ENCODE measurements at places on chromosomes 11 and 22.

DNA sequence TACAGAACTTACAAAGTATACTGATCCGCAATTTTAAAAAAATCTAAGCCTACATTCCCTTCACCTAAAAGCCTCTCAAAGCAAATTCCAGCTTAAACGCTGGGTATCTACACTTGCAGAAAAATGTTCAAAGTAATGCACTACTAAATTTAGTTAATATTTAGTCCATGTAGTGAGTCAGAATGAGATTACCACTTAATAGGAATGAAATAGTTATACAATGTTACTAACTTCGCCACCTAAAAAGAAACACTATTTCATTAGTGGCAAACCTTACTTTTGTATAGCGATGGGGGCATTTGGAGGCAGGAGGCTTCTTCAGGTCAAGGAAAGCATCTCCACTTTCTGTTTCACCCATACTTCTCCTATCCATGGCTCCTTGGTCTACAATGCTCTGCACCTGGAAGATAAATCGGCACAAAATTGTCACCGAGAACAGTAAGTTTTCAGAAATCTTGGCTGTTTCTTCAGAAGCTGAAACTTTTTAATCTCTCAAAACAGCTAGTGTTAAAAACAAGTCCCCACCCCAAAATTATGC, 1.2 kb downstream of the EIF4ENIF1 start:
- DNase-seq: no peak

DNA sequence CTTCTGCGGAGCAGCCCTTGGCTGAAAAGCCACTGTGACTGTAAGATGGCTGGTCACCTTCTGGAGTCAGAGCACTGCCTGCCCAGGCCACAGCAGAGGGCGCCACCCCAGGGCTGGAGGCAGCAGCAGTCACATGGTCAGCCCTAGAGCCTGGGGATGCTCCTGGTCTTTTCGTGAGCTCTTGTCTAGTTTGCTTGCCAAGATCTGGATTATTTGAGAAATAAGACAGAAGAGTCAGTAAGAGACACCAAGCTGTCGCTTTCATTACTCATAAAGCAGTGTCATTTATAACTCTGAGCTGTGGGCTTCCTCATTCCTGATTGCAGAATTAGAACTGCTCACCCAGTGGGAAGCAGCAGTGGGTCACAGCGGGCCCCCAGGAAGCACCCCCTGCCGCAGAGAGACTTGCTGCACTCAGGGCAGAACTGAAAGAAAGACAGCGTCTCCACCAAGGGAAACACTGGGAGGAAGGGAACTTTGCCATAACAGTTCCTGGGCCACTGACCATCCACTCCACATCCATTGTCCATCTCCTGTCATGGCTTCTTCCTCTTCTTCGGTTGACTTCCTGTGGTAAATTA, 56.7 kb downstream of the PPP6R2 start:
- DNase-seq: no peak

DNA sequence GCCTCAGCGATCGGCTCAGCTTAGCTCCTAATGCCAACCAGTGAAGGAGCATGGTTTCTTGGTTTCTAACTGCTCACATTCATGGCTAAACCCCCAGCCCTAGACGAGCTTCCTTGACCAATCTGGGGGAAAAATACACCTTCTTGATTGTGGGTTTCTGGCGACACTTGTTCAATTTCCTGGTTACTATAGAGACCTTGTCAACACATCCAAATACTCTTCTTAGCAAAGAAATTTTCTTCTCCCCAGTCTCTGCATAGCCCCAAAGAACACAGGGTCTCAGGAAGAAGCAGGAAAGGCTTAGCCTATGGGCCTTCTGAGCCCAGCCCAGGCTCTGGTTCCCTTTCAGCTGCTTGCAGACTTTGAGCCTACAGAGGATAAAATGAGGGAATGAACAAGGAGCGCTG, 88.5 kb upstream of the SYT13 start:
- DNase-seq: no peak

- DNase-seq: no peak
Measured at GRCh38 chr11:36023922-36024321, 80.1 kb downstream of the LDLRAD3 start.

DNA sequence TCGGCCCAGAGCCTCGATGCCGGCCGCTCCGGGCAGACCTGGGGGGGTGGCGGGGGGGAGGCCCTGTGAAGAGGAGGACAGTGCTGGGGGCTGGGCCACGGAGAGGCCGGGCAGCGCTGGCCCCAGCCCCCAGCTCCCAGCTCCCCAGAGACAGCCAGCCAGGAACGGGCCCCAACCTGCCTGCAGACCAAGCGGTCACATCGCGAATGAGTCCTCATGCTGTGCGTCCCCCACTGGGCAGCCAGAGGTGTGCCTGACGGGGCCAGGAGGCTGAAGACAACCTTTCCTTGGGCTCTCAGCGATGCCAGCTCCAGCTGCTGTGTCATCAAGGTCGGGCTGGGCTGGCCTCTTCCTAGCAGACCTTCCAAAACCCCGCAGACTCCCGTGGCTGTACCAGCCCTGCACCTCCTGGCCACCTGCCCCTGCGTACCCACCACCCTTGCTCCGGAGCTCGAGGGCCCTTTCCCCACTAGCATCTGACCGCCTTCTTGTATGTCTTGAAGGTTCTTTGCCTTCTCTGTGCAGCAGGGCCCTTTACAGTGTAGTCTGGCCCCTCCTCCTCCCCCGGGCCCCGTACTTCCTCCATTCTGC, 88.4 kb downstream of the CDKN1C start:
- no peak for DNase-seq

DNA sequence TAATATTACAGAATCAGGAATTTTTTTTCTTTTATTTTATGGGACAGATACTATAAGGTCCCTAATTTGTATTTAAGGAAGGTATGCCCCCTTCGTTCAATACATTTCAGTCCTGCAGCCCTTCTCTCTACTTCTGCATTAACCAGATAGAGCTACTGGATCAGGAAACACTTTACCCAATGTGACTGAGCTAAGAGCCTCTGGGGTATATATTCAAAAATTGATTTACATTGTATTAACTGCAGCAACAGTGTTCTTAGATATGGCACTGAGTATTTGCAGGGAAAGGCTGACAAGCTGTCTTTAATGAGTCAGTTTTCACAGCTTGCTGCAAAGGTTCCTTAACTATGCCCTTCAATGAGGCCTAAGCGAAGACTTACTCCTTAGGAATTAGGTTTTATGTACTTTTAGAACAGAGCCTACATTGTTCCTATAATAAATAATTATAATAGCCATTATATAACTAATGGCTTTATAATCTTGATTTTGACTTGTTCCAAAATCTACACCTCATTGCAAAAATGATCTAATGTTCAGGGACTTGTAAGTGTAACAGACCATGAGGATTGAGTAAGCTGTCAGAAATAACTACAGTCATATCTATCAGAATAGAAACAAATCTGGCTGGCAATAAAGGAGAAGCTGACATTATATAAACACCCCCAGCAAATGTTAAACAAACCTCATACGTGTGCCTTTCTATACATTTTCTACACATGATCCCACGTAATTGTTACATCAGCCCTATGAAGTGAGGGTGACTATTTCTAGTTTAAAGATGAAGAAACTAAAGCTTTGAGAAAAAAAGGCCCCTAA, 55.0 kb downstream of the DDI1 start:
- DNase-seq: no peak

- no peak for DNase-seq
Measured at GRCh38 chr11:10623797-10624761, 55.6 kb upstream of the LYVE1 start.

- no peak for DNase-seq
Measured at GRCh38 chr22:26481112-26481693, 2.4 kb downstream of the HPS4 start.

DNA sequence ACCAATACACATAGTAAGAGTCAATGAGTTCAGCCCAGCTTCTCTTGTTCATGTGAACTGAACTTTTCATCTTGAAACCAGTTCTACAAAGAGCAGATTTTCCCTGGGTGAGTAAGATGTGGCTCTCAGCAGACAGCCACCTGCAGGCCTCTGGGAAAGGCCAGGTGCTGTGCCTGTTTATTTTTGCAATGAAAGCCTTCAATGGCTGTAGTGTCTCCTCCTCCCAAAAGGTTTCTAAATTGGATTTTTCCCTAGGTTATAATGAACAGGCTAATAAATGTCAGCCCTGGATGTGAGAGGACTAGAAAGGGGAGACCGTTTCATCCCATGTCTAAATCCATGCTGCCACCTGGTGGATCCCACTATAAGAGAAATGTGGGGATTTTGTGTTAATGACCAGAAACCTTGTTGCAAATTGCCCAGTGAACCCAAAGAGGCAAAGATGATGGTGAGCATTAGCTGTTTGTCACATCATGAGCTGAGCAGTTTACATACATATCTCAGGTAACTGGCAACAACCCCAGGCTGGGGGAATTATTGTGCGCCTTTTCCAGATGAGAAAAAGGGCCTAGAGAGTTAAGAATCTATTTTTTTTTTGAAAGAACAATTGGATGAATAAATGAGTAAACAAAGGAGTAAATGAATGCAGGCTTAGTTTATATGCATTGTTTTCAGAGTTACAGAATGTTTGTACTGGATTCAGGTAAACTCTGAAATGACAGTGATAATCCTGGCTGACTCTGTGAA, 12.7 kb downstream of the C11orf91 start:
- no peak for DNase-seq

DNA sequence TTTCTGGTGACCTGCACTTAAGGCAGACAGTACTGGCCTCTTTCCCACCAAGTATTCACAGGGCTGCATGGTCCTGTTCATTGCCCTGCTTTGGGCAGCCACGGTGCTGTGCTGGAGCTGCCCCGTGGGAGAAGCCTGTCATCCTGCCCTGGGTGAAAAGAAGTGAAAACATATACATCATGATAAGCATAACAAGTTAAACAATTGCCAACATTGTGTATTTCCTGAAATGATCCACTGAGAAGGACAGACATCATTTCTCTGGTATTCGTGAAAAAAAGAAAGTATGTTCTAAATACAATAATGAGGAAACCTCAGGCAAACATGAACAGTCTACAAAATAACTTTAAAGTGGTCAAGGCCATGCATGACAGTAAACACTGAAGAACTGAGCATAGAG, 393.1 kb downstream of the TMEM135 start:
- DNase-seq: no peak

DNA sequence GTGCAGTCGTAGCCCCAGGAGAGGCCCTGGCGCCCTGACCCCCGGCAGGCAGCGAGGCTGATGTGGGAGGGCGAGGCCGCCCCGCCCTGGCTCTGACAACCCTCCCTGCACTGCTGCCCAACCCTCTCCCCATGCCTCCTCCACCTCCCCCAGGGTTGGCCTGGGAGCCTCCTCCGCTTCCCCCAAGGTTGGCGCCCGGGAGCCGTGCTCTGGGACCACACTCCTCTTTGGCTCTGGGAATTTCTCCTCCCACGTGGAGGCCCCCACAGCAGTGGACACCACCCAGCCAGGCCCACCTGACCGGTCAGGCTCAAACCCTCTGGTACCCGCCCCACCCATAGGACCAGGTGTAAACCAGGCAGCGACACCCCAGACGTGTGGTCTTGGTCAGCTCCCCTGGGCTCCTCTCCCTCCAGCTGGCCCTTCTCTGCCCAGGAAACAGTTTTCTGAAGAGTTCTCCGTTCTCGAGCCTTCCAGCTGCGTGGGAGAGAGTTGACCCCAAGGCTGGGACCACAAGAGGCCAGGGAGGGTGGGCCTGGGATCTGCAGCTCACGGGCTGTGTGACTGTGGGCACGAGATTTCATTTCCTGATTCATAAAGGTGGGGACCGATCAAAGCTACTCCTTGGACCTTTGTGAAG, 39.5 kb upstream of the BRSK2 start:
- no peak for DNase-seq

DNA sequence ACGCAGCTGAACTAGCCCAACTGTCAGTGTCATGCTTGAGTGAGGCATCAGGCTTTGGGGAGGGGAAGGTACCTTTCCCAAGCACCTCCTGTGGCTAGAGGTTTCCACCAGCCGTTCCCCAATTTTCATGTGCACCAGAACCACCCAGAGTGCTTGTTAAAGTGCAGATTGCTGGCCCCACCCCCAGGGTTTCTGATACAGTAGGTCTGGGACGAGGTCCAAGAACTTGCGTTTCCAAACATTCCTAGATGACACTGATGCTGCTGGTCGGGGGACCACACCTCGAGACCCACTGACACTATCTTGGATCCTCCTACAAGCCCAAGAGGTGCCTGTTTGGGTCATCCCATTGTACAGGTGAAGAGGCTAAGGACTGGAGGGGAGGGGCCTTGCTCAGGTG, 59.8 kb downstream of the PDE2A start:
- no peak for DNase-seq

Data from fibroblast of skin of left quadriceps (primary cell).